ENCODE measurements at places on chromosomes 1 and 21.

- no peak for DNase-seq
These were observed 50.2 kb downstream of the ST3GAL3 start for GRCh38 chr1:43757343-43758053.

DNA sequence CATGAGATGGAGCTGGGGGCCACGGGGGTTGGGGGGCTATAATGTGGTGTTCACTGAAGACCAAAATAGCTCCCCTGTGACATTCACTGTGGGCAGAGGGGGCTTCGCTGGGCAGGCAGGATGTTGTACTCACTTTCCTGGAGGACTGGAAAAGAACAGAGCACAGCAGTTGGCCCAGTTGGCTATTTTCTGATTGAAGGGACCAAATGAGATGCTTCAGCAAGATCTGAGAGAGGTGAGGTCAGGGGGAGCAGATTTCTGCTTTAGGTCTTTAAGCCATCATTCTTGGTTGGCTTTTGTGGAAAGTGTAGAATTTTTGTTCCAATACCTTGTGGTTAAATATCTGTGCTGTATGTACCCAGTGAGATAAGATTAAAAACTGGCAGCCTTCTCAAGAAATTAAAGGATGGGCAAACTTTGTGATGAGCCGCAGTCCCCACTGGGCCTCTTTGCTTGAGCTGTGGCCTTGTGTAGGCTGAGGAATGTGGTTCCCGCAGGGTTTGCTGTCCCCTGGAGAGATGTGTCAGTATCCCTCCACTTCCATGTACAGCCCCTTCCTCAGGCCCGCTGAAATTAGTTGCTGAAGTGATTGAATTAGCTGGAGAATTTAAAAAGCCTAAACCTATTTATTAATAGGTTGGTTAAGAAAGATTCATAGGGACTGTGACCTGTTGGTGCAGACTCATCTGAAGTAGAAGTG is 80.7 kb downstream of the ATP5PO start:
- DNase-seq = no peak

GRCh38 chr1:151924691-151925587 is 15.6 kb upstream of the THEM4 start:
- DNase-seq = no peak

DNA sequence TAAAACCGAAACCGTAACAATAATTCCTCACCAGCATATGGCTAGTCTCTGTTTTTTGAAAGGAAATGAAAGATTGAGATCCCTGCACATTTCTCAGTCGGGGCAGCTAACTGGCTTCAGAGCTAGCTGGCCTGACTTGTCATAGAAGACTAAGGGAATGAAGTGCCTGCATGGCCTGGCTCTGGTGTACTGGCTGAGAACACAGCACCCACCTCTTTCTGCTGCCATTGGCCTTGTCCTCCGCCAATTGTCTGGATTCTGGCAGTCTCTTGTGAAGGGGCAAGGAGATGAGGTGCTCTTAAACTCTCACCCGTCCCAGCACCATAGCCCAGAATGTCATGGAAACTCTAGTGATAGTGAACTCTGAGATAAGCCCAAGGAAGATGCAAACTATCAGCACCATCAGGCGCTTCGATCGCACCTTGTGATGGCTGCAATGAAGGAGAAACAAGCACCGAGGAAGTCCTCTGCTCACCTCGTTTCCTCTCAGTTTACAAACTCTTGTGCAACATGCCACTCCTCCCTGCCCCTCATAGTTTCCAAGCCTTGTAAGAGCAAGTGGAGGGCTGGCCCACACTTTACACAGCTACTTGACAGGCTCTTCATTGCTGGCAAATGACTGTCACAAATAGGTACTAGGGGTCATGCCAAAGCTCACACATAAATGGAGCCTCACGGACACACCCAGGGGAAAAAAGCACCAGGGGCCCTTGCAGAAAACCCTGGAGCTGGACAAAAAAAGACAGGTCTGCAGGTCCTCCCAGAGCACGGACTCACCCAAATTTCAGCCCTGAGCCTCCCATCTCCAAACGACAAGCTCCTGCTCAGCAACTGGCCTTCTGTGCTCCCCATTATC is 16.4 kb downstream of the INPP5B start:
- DNase-seq = no peak

DNA sequence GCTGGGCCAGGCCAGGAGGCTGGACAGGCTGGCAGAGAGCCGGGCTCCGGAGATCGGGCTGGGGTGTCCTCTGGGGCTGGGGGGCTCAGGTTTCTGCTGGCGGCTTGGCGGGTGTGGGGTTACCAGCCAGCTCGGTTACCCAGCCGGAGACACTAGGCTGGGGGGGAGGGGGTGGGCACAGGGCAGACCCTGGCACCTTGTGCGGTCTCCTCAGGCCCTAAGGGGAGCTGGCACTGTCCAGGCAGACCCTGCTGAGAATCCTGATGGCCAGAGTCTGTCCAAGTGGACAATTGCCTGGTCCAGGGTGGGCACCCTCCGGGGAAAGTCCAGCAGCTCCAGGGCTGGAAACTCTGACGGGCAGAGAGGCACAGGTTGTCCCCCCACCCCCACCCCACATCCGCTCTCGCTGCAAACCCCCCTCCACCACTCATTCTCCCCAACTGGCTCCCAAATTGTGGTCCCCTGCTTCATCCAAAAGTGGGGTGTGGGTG is 6.7 kb downstream of the ZBTB7B start:
- DNase-seq = no peak

- DNase-seq = peak; percentile 91
These were observed 48.5 kb upstream of the ECE1 start for GRCh38 chr1:21338573-21339355.

GRCh38 chr1:104406728-104407127 is 657.0 kb downstream of the AMY1C start:
- no peak for DNase-seq

- DNase-seq = no peak
These were observed 138.6 kb upstream of the B3GALT2 start for GRCh38 chr1:193325042-193325441.

DNA sequence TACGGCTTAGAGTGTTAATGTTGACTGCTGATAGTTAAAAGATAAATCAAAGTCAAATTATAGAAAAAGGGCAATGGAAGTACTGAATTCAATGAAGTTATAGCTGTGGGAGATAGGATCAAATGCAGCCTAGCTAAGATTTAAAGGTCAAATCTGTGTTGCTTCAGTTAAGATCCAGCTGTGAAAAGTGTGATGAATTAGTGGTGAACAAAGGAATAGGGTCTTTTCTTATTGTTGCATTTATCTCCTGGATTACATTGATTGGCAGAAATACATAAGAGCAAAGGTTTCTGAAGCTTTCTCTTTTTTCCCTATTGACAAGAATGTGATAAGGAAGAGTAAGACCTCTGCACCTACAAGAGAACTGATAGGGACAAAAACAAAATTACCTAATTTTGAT is 1234.6 kb upstream of the ADGRL2 start:
- no peak for DNase-seq

GRCh38 chr1:114286179-114286578 is 132.5 kb upstream of the SYT6 start:
- no peak for DNase-seq

DNA sequence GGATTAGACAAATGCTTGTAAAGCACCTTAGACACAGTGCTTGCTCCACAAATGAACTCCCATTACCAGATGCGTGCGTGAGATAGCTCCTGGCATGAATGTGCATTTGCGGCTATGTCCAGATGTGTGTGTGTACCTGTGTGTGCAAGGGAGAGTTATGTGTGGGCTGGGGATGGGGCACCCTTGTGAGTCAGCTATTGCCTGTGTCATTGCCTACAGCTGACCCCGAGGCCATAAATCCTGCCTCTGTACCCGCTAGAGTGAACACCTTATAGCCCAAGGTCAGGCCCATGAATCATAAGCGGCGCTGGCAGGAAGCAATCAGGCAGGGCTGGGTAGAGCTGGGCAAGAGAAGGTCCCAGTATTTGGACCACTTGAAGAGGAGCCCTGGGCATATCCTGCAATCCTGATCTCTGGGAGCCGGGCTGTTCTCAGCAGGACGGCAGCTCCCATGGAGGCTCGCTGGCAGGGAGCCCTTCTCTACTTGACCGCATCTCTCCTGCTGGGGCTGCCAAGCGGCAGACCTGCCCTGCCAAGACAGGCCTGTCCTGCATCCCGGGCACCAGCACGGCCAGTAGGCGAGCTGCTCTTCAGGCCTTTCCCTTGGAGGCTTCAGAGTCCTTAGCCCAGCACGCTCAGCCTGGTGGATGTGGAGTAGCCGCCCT is 86.4 kb downstream of the TMEM53 start:
- DNase-seq = no peak

DNA sequence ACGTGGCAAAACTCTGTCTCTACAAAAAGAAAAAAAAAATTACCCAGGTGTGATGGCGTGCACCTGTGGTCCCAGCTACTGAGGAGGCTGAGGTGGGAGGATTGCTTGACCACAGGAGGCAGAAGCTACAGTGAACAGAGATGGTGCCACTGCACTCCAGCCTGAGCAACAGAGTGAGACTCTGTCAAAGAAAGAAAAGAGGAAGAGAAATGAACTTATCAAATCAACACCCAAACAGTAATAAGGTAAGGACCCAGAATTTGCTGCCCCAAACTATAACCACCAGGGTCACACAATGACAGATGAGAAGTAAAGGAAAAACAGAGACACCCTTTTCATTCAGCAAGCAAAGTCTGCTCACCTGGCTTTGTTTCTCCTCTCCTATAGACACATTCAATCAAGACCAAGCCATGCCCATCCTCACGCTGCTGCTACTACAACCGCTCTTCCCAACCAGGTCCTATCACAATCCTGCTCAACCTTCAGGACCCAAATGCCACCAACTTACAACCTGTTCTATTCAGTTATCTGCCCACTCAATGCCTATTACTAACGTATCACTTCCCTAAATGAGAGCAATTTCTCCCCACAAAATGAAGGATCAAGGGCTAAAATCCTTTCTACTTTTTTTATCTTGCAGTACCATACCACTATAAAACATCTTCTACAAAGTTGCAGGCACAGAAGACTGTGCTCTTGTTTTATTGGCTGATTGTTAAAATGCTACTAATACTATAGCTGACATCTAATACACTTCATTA is 183.5 kb downstream of the RERE start:
- no peak for DNase-seq

GRCh38 chr1:209607102-209607794 is 23.7 kb downstream of the CAMK1G start:
- DNase-seq = no peak

DNA sequence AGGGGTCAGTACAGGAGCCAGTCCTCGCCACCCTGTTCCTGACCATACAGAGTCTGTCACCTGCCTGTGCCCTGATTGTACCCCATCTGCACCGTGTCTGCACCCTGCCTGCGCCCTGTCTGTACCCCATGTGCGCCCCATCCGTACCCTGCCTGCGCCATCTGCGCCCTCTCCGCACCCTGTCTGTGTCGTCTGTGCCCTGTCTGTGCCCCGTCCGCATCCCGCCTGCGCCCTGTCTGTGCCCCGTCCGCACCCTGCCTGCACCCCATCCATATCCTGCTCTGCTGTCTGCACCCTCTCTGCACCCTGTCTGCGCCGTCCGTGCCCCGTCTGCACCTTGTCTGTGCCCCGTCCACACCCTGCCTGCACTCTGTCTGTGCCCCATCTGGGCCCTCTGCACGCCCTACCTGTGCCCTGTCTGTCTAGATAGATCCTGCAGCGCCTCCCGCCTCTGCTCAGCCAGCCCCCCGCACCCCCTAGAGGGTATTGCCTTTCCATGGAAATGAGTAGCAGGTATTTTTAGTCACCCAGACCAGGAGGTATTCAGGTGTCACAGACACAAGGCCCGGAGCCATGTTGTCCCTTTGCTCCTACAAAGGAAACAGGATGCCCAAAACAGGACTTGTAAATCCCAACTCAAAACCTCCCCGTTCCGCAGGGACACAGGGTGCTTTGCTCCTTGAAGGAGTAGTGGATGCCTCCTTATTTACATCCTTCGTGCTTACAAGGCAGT is 7.7 kb upstream of the NPHP4 start:
- DNase-seq = no peak

- no peak for DNase-seq
These were observed 39.3 kb downstream of the NCF2 start for GRCh38 chr1:183550915-183551314.

GRCh38 chr1:159935719-159936272 is 9.6 kb downstream of the IGSF9 start:
- DNase-seq = no peak

DNA sequence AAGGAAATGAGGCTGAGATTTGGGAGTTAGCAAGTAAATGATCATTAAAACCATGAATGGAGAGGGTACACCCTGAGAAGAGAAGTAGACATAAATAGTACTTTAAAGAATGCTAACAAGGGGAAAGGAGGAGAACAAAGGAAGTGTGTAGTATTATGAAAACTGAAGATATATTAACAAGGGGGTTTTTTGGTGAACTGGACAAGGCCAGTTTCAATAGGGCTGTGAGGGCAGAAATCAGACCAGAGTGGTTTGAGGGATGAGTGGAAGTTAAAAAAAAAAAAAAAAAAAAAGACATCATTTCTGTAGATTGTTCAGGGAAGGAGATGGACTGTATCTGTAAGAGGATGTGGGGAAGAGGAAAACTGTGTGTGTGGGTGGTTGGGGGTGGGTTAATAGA is 137.1 kb downstream of the PLA2G4A start:
- DNase-seq = no peak

GRCh38 chr1:3417934-3418333 is 36.5 kb upstream of the ARHGEF16 start:
- DNase-seq = no peak

DNA sequence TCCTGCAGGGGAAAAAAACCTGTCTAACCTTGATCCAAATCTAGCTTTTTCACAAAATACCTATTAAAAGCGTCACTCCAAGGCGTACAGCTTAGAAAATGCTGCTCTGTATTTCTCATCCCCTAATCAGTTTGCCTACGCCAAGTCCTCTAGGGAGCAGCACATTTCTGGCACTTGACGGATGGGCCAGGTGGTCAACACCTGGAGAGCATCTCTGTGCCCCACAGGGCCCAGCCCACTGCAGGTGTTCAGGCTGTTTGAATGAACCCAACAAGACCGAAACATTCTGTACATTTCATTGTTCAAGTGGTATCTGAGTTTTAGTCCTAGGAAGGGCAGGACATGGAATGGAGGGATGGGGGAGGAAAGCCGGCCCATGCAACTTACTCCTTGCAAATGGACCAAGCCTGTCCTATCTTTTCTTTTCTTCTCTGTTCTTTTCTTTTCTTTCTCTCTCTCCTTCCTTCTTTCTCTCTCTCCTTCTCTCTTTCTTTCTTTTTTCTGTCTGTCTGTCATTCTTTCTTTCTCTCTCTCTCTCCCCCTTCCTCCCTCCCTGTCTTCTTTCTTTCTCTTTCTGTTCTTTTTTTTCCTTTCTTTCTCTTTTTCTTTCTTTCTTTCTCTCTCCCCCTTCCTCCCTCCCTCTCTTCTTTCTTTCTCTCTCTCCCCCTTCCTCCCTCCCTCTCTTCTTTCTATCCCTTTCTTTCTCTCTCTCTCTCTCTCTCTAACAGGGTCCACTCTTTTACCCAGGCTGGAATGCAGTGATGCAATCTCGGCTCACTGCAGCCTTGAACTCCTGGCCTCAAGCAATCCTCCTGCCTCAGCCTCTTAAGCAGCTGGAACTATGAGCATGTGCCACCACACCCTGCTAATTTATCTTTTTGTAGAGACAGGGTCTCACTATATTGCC is 29.1 kb downstream of the IGFN1 start:
- DNase-seq = no peak

GRCh38 chr1:236129306-236129705 is 13.0 kb upstream of the GPR137B start:
- DNase-seq = no peak

DNA sequence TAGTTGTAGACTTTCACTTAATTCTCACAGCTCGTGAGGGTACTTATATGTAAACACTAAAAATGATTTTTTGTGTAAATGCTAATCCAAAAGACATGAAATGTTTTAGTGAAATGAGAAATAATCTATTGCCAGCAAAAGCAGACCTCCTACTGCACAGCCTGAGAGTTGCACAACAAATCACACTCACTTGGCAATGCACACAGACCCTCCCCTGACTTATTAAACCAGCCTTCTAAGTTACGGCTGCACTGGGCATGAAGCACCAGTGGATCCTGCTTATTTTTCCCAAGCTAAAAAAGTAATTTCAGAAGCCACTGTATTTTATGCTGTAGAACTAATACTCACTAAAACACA is 10.3 kb downstream of the ERRFI1 start:
- no peak for DNase-seq

All from AG09319 (cell line).